AG04450 (cell line): ENCODE measurements at places on chromosomes 16 and 17.

DNA sequence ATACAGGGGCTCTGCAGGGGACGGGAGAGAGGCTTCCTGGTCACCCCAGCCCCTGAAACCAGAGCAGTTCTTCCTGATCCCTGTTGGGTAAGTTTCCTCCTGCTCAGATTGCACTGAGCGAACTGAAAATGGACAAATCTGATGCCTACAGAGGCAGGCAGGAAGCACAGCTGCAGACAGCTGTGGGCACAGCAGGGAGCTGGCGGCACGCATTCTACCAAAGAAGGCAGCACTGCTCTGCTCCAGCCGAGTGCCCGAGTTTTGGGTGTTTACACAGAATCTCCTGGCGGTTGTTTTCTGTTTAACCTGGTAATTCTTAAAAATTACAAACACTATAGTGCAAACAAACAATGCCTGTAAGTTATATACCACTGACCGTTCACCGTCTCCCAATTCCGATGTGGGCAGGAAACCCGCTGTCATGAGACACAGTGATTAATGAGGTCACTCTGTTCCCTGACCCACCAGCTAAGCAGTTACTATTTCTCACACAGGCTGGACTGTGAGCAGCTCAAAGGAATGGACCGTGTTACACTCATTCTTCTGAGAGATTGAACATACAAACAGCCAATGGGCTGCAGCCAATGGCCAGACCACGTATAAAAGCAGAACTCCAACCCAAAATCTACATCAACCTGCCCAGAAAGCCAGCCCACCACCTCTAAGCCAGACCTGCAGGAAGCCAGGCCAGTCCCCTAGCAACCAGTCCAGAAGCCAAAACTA lies 25.5 kb downstream of the NSMCE1 start:
- DNase-seq, result peak; percentile 94

GRCh38 chr16:84530590-84530989 lies 26.1 kb upstream of the MEAK7 start:
- DNase-seq, result no peak

DNA sequence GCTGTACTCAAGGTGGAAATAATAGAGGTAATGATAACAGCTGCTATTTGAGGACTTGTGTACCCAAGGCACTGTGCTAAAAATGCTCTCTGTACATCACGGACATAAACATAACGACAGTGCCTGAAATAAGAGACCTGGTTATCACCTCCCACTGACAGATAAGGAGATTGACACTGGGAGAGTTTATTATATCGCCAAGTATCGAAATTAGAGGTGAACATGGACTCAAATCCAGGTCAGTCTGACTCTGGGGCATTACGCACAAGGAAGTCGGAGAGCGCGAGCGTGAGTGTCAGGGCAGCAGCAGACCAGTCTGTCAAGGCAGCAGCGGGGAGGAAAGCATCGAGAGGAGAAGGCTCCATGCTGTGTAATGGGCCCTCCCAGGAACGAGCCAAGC lies 57.1 kb downstream of the GOSR1 start:
- no peak for DNase-seq

DNA sequence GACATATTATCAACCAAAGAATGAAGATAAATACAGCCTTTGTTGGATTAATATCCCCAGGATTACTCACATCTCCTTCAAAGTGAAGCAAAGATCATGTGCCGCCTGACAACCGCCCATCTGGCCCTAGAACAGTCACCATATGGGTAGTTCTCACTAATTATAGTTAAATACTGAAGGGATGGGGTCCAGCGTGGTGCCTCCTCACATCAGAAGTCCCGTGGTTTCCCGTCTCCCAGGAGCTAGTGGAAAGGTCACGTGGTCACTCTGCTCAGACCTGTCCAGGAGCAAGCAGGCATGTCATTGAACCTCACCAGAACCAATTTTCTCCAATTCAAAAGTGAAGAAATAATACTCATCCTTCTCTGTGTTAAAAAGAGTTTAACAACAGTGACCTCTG lies 434.5 kb downstream of the SHISA9 start:
- no peak for DNase-seq

DNA sequence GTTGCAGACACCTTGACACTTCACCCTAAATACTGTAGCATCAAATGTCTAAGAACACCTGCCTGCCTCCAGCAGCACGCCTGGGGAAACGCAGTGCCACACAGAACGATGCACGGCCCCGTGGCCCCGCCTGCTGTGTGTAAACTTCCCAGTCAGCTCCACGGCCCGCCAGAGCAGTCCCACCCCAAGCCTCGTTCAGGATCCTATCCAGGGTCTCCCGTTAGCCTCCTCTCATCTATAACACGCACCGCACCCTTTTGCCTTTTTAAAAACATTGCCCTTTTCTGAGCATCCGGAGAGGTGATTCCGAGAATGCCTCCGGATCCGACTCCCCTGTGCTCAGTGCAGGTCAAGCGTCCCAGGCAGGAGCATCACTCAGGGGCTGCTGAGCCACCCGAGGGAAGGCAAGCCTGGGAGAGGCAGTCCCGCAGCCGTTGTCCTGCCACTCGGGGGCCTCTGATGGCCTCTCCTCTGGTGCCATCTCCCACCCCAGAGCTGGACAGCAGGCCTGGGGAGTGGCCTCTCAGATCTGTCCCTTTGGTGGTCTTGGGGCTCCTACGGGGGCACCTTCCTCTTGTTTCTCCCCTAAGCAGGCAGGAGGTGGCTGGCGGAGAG lies 37.9 kb upstream of the SLC38A10 start:
- no peak for DNase-seq

GRCh38 chr16:53022374-53022773 lies 30.3 kb downstream of the CHD9NB start:
- DNase-seq, result peak; percentile 7

DNA sequence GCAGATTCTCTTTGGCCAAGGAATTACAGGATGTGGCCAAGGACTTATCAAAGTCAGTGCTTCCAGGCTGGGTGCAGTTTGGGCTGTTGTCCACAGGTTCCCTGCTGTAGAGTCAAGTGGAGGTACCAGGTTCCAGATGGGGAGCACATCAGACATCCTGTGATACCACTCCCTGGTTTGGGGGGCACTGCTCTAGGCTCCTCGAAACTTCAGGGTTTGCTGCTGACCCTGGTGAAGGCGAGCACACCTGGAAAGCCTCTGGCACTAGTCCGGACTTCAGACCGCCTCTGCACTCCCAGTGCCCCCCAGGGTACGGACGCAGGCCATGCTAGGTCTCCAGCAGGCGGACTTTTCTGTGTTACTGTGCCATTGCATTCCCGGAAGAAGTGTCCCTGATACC lies 10.7 kb downstream of the SLC47A1 start:
- no peak for DNase-seq

DNA sequence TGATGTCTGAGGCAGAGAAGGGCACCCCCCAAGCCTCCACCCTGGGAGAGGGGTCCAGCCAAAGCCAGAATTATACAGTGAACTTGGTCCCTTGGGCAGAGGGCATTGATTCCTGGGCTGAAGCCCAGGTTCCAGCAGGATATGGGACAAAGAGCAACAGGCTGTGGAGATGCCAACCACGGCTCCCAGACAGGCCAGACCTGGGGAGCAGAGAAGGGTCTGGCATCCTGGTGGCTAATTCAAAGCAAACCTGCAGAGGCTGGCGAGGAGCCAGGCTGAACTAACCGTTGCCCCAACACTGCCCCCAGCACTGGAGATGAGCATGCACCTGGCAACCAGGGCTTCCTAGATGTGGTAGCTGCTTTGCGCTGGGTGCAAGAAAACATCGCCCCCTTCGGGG lies 3.0 kb downstream of the CES3 start:
- DNase-seq, result no peak

GRCh38 chr17:50638966-50639713 lies 4.5 kb downstream of the ABCC3 start:
- DNase-seq, result peak; percentile 89

DNA sequence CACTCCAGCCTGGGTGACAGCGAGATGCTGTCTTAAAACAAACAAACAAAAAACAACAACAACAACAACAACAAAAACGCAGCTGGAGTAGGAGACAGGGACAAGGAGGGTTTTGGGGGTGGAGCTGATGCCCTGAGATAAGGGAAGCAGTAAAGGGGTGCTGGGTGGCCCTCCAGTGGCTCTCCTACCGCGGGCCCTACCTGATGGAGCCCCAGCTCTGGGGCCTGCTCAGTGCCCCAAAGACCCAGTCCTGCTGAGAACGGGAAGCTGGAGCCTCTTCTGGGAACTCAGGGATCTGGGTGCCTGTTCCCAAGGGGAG lies 21.3 kb upstream of the NAGS start:
- DNase-seq, result no peak

DNA sequence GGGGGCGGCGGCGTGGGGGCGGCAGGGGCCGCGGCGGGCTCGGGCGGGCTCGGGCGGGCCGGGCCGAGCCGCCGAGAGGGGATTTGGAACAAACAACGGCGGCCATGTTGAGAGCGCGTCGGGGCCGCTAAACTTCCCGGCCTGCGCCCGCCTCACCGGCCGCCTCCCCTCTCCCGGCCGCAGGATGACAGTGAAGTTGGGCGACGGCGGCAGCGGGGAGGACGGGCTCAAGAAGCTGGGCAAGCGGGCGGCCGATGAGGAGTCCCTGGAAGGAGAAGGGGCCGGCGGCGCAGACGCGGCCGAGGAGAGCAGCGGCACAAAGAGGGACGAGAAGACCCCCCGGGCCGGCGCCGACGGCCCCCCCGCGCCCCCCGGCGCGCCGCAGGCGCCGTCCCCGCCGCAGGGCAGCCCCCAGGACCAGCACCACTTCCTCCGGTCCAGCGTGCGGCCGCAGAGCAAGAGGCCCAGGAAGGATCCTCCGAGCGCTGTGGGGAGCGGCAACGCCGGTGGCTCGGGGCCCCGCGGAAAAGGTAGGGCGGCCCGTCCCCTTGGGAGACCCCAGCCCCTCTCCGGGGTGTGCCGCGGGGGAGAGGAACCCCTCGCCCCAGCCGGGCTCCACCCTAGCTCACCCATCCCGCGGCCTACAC lies 2.4 kb downstream of the CRAMP1 start:
- DNase-seq, result no peak

DNA sequence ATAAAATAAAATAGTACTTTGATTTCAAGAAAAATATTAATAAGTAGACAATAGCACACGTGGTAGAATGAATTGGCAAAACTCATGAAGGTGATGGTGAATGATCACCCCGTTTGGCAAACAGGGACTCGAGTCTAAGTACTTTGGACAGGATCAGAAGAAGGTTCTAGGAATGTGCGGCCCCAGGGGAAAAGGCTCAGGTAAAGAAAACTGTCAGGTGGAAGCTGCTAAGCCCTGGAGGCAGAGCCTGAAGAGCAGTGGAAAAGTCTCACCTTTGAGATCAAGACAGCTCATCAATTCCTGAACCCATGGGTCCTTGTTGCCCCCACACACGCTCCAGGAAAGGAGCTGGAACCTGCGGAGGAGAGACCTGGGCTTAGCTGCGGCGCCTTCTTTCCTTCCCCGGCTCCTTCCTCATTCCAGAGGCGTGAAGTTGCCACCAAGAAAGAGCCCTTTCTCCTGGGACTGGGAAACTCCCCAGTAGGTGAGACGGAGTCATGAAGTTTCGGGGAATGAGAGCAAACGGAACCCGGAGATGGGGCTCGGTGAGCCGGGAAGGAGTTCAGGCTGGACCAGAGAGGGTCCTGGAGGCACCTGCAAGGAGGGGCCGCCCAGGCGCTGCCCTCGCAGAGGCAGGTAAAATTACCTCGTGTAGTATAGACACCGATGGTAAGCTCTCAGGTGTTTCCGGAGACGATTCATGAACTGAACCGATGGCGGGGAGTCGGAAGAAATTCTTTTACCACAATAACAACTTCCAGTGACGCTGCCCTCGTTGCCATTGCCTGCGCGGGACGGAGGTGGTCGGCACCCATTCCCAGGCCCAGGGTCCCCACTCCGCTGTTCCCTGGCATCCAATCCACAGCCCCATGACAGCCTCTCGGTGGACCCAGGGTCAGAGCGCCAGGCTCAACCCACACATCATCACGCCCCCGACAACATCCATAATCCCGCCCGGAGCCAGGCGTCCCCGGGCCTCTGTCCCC lies 1.2 kb upstream of the ZMYND15 start:
- no peak for DNase-seq

DNA sequence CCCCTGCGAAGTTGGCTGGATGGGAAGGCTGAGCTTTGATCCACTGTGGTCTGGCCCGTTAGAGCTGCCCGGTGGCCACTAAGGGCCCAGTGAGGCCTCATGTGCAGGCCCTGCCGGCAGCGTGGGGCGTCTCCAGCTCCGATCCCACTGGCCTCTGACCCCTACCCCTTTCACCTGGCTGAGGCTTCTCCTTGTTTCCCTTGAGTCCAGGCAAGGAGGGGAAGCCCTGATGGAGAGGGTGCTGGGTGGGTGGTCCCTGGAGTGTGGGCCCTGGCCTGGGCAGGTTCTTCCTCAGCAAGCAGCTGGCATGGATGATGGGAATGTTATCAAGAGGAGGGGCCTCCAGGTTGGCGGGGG lies 356.8 kb downstream of the SEC14L1 start:
- no peak for DNase-seq

- no peak for DNase-seq
Measured at GRCh38 chr16:79607587-79607986, 7.0 kb upstream of the MAF start.

DNA sequence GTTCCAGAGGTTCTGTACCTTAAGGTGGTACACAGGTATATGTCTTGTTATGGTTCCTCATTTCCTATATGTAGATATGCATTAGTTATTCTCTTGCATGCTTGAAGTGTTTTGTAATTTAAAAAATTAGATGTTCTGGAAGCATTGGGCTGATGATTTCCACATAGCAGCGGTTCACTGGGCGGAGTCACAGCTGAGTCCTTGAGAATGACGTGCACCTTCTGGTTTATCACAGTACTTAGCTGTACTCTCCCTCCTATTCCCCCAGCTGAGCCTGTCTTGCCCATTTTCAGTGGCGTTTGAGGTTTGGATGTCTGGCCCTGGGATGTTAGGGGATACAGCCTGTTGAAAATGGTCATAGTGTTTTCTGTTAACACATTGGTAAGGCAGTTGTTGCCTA lies 327.1 kb downstream of the SNX29 start:
- DNase-seq, result no peak

GRCh38 chr16:19366391-19366790 lies 51.3 kb upstream of the TMC5 start:
- no peak for DNase-seq

GRCh38 chr17:55264645-55265298 lies at the start of gene HLF:
TSS of gene HLF (plus strand) at chr17:55264960. CDS start at chr17:55265485, 525 bp downstream.
- DNase-seq, result no peak

- DNase-seq, result no peak
Measured at GRCh38 chr16:77190190-77190477, 856 bp upstream of the MON1B start.
